Activated CD4-positive, alpha-beta T cell treated with anti-CD3 and anti-CD28 coated beads, Interleukin-2, amount 50 U/mL, for 1 hour (primary cell): ENCODE measurements at places on chromosomes 12 and 14.

- DNase-seq, result no peak
These were observed 10.5 kb downstream of the CLEC6A start for GRCh38 chr12:8466241-8466640.

GRCh38 chr14:68264260-68264569 lies 444.6 kb downstream of the RAD51B start:
- DNase-seq, result no peak

GRCh38 chr14:23259426-23259825 lies 21.7 kb downstream of the RNF212B start:
- no peak for DNase-seq

- no peak for DNase-seq
These were observed 44.5 kb downstream of the WDR89 start for GRCh38 chr14:63596998-63597658.

DNA sequence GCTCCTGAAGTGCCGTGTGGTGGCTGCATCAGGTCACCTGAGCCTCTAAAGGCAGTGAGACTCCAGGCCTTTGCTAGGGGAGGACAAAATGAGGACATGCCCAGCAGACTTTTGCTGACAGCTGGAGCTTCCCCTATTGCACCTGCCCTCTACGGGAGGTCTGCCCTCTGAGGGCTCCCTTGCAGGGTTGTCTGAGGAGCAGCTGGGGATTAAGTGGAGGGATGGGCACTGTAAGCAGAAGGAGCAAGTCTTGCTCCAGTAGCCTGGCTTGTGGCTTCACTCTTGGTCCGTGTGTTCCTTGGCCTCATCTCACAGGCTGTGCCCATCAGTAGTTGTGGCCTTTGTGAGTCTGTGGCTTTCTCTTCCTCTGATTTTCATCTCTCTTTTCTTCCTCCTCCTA lies 66.9 kb upstream of the NRXN3 start:
- no peak for DNase-seq

DNA sequence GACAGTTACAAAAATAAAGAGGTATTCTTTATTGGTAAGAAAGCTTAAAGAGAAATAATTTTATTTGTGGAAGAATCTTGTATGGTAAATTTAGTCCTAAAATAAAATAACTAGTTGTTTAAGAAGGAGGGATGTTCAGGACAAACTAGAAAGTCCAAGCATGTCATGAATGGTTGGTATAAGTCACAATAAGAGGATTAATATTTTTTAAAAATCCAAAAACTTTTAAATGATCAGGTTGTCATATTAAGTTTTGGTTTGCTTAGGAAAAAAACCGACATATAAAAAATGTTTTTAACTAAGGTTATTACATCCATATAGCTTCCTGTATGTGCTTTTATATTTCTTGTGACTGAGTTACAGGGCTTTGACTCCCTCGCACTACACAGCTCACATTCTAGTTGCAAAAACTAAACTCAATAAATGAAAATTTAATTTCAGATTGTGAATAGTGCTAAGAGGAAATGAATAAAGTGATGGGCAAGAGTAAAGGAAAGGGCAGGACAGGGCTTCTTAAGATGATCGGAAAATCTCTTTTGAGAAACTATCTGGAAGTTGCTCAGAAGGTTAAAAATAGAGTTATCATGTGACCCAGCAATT lies 80.7 kb upstream of the METAP2 start:
- DNase-seq, result no peak

GRCh38 chr14:89129570-89129969 lies 287.5 kb downstream of the FOXN3 start:
- DNase-seq, result no peak

GRCh38 chr14:34732802-34733201 lies 18.4 kb upstream of the CFL2 start:
- DNase-seq, result no peak

DNA sequence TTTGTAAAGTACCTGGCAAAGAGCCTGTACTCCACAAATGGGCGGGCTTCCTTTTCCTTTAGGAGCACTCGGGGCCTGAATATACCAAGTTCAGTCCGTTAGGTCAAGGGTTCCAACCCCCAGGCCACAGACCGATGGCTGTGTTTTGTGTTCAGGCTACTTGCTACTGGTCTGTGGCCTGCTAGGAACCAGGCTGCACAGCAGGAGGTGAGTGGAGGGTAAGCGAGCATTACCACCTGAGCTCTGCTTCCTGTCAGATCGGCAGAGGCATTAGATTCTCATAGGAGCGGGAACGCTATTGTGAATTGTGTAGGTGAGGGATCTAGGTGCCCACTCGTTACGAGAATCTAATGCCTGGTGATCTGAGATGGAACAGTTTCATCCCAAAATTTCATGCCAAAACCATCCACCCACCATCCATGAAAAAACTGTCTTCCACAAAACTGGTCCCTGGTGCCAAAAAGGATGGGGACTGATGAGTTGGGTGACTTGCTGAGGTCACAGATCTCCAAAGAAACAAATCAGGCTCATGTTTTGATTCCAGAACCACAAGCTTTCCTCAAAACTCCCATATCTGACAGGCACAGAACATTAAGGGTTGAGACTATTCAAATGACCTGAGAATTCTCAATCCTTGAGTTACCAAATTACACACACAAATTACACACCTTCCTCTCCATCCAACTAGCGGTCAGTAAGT lies 4.2 kb downstream of the CSRP2 start:
- no peak for DNase-seq

DNA sequence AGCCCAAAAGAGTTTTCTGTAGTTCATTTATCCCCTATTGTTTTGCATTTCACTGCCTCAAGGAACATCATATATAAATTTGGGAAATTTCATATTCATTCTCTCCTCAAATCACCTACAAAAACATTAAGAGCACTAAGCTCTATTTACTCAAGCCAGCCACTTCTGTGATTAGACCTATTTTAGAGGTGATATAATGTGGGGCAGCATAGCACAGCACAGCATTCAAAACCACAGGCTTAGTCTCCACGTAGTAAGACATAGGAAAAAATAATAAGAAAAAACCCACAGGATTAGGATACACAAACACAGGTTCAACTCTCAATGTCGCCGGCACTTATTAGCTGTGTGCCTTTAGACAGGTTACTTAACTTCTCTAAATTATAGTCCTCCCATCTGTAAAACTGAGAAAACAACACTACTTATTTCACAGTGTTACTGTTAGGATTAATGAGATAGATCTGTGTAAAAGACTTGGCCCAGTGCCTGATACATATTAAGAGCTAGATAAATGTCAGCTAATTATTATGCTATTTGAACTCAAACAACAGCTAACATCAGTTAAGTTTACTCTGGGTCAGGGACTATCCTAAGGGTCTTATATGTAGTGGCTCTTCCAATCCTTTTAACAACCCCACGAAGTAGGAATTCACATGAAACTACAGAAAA lies 20.3 kb downstream of the DCAF5 start:
- DNase-seq, result no peak

DNA sequence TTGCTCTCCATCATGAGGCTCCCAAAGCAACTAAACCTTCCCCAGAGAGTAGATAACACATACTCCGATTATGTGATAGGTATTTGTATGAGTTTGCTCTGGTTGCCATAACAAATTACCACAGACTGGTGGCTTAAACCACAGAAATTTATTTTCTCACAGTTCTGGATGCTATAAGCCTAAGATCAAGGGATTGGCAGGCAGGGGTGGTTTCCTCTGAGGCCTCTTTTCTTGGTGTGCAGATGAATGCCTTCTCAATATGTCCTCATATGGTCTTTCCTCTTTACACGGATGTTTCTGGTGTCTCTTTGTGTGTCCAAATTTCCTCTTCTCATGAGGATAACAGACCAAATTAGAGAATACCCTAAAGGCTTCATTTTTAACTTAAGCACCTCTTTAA lies 285.8 kb upstream of the GRIP1 start:
- peak; percentile 39 for DNase-seq

DNA sequence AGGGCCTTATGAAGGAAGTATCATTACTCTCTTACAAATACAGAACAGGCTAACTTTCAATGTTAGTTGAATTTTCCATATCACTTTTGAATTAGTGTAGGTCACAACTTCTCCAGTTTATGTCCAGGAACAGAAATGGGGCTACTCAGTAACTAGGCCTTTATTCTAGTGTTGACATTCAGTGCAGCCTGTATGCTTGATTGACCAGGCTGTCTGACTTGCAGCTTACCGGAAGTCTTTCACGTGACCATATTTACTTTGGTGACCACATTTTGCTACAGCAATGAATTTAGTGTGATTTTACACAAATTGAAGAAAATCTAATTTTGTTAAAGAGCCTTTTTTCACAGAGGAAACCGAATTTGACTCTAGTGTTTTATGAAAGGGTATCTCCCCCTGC lies 12.4 kb downstream of the MTERF2 start:
- DNase-seq, result no peak

DNA sequence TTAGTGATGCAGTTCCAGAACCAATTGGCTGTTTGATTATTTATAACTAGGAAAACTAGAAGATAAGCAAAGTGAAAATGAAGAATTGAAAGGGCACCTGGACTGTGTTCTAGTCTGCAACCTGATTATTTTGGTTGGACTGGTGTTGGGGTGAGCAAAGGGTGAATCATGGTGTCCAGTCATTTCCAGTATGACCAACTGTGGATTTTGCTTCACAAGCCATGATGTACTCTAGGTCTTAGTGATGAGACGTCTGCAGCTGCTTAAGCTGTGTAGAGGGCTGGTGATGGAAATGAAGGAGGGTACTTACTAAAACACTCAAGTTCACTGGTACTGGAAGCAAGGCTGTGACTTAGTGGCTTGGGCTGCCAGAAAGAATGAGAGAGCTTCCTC lies 193.2 kb upstream of the FRMD6 start:
- no peak for DNase-seq

DNA sequence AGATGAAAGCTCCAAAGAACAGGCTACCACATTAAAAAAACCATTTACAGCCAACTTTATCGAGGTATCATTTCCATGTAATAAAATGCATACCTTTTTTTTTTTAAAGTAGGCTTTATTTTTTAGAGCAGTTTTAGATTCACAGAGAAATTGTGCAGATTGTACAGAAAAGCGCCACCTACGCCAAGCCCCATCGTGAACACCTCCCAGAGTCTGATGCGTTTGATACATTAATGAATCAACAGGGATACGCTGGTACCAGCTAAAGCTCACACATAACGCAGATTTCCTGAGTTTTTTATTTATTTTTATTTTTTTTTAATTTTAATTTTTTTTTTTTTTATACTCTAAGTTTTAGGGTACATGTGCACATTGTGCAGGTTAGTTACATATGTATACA lies 129.9 kb downstream of the KIF26A start:
- DNase-seq, result no peak

GRCh38 chr12:90987520-90987919 lies 17.3 kb downstream of the EPYC start:
- DNase-seq, result no peak

- DNase-seq, result no peak
These were observed 70.9 kb upstream of the ETV6 start for GRCh38 chr12:11578461-11578993.

GRCh38 chr12:88207921-88208620 lies 66.0 kb downstream of the TMTC3 start:
- no peak for DNase-seq

GRCh38 chr12:26106347-26106746 lies 18.5 kb downstream of the BHLHE41 start:
- no peak for DNase-seq

DNA sequence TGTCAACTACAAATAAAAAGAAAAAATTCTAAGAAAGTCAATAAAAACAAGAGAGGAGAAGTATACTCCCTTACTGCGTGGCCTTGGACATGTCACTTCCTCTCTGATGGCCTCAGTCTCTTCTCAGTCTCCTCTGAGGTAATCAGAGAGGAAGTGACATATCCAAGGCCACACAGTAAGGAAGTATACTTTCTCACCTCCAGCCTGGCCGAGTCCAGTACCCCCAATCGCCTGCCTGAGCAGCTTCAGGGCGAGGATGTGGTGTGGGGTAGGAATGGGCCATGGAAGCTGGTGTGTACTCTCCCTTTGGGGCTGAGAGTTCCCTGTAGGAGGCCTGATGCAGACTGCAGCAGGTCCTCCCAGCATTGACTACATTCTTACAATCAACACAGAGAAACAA lies 15.8 kb downstream of the VDR start:
- no peak for DNase-seq

- no peak for DNase-seq
These were observed 28.4 kb downstream of the AREL1 start for GRCh38 chr14:74684434-74684833.

- no peak for DNase-seq
These were observed 519.1 kb upstream of the SEL1L start for GRCh38 chr14:82052778-82053177.

- DNase-seq, result no peak
These were observed 2.5 kb downstream of the HHIPL1 start for GRCh38 chr14:99647411-99647810.

- peak; percentile 66 for DNase-seq
These were observed 8.7 kb downstream of the NGDN start for GRCh38 chr14:23478109-23478759.

GRCh38 chr12:75704664-75705063 lies 193.3 kb upstream of the KRR1 start:
- no peak for DNase-seq

DNA sequence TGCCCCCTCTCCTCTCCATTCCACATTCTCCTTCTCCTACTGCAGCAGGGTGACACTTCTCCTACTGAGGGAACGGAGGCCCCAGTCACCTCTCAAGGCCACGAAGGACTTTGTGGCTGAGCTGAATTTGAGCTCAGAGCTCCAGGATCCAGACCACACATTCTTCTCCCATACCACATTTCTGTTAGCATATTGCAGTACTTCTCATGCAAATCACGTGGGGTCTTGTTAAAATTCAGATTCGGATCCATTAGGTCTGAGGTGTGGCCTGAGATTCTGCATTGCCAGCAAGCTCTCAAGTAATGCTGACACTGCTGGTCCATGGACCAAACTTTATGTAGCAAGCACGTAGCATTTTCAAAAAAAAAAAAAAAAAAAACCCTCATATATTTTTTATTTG lies 9.6 kb upstream of the IFI27L2 start:
- DNase-seq, result no peak

GRCh38 chr12:9034095-9034494 lies 44.7 kb downstream of the KLRG1 start:
- DNase-seq, result no peak

GRCh38 chr14:55272387-55272786 lies 1.2 kb downstream of the FBXO34 start:
- DNase-seq, result no peak

DNA sequence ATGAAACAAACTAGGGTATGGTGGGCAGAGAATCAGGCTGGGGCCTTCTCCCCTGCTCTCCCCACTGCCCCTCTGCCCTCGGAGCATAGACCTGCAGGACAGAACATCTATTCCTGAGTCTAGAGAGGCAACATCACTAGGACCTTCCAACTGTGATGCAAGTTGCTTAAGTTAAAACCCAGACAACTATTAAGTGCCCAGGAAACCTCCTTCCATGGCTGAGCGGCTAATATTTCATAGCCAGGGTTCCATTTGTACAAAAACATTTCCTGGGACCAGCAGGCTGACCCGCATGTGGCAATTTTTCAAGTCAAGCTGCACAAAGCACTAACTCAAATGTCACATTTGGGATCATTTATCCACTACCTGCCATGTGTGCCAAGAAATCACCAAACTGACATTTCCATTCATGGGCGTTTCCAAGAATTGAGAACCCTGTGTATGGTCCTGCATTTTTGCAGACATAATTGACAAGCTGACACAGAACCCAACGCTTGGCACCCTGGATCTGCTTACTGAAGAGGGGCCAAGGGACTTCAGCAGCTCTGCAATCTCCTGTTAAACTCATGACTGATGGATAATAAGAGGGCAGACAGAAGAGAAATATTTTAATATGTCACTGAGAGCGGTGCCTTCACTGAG lies 32.7 kb downstream of the NT5DC3 start:
- DNase-seq, result no peak

- no peak for DNase-seq
These were observed 32.5 kb downstream of the ATF7 start for GRCh38 chr12:53593707-53594106.

- DNase-seq, result no peak
These were observed 448.2 kb downstream of the RGS6 start for GRCh38 chr14:72380456-72380855.
